NCI-H524 treated with DMSO at 0.1 percent for 48 hours (cell line): ENCODE measurements at places on chromosomes 13 and 19.
A peak's percentile ranks its signal among the peaks of the same experiment; 100 is the strongest.

DNA sequence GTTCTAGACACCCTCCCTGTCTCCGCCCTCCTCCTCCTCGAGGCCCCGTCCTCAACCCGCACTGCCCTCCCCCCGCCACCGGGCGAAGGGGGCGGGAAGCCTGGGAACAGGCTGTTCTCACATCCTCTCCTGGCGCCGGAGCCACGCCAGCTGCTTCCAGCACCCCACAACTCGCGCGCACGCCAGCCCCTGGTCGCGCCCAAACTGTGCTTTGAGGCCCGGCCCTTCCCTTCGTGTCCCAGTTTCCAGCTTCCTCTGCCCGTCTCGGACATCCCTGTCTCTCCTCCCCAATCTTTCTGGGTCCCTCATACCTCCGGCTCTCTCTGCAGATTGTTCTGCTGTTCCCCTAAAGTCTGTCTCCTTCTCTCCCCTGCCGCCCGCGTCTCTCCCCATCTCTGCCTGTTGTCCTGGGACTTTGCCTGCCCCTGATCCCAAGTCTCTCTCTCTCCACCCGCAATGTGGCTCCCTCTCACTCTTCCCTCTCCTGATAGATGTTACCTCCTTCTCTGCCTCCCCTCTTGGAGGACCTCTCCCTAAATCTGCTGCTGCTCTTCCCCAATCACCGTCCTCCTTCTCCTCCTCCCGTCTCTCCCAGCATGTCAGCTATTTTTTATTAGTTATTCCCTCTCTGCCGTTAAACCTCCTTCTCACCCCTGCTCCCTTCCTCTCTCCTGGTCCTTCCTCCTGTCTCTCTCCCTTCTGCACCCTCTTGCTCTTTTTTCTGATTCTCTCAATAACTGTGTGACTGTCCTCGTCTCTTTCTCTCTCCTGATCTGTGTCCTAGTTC lies 14.2 kb downstream of the DPF1 start:
- no peak for DNase-seq

- DNase-seq = no peak
These were observed 11.3 kb upstream of the FFAR2 start for GRCh38 chr19:35436477-35437405.

DNA sequence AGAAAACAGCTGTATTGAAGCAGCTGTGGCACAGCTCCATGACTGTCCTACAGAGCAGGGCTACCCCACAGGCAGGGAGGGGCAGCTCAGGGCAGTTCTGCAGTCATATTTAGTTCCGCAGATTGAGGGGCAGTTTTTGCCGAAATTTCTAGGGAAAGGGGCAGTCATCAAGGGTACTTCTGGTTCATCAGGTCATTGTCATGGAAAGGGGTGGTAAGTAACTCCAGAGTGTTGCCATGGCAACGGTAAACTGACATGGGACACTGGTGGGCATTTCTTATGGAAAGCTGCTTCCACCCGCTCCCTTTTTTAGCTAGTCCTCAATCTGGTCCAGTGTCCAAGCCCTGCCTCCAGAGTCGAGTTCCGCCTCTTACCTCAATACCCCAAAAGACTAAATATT lies 702.8 kb downstream of the LIG4 start:
- DNase-seq = no peak

DNA sequence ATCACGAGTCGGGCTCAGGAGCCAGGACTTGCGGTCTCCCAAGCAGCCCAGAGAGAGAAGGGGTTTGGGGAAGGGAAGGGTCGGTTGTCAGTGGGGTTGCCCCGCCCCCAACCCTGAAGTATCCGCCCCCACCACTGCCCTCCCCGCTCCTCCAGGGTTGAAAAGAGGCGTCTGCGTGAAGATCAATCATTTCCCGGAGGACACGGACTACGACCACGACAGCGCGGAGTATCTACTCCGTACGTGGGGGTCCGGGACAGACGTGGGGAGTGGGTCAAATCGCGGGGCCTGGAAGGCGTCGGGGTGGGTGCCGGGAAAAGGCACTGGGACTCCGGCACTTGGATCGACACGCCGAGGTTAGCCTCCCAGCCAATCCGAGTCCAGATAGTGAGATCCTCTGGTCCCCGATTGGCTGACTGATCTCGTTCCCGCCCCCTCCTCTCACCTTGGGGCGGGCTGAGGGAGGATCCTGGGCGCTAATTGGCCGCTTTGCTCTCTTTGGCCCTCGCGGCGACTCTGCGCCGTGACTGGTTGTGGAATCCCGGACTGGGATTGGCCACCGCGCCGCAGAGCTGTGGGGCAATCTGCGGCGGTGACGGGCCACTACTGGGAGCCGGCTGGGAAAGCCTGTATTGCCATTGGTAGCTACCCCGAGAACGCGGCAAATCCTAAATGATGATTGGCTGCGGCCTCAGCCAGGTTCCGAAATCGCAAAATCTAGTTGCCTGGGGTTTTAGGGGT lies 13.3 kb upstream of the CACNG6 start:
- no peak for DNase-seq

DNA sequence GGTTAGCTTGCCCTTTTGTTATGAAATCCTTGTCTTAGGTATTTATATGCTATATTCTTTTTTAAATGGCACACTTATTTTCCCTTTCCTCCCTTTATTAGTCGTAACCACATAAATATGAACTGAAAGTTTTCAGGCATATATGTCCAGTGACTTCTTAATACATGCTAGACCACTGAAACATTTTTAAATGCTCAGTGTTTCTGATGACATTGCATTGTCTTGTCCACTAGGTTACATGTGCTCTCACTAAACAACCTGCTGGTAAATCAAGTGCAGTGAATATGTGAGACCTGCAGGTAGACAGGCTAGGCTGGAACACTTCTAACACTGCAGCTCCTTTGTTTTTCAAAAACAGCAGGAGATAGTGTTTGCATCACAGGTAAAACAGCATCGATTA lies 332.6 kb upstream of the DACH1 start:
- DNase-seq = no peak

GRCh38 chr19:4267101-4267900 lies 11.8 kb upstream of the SHD start:
- DNase-seq = peak; percentile 30

GRCh38 chr13:45510672-45511071 lies 45.9 kb downstream of the COG3 start:
- DNase-seq = no peak

GRCh38 chr13:113601166-113602070 lies 16.9 kb downstream of the TFDP1 start:
- DNase-seq = no peak

DNA sequence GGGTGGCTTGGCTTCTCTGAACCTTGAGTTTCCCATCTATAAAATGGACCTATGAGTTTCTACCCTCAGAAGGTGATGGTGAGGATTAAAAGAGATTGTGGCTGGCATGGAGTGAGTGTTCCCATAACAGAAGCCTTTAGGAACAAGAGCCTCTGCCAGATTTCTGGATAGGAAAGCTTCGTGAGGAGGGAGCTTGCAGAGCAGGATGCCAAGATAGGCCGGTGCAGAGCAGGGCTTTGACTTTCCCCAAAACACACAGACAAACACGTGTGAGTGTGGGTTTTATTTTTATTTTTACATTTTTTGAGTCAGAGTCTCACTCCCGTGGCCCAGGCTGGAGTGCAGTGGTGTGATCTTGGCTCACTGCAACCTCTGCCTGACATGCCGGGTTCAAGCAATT lies 3.7 kb upstream of the CNN1 start:
- DNase-seq = no peak

DNA sequence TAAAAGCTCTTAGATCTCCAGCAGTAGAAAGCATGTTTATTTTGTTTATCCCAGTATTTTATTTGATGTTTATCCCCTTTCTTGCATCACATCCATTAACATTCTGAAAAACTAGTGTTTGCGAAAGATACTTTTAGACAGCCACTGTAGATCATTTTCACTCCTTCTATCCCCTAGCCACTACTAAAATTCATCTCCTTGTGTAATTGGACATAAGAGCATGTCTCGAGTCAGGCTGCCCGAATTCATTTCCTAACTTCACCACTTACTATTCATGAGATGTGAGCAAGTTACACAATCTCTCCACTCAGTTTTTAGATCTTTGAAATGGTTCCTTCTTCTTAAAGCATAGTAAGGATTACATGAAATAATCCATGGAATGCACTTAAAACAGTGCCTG lies 514.0 kb downstream of the KLF5 start:
- no peak for DNase-seq

DNA sequence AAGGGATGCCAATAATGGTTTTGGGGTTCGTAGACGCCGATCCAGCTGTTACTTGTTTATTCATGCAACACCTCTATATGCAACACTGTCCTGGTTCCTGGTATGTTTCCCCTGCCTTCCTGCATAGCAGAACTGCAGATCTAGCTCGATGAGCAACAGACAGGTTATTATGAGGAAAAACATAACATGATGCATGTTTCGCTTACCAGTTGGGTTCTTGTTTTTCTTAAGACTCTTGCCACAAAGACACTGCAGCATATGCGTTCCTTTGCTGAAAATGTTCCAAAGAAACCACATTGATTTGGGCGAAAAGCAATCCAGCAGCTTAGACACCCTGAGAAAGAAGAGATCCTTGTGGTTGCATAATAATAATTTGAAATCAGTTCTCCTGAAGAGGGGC lies 583 bp downstream of the FGF14 start:
- DNase-seq = no peak

DNA sequence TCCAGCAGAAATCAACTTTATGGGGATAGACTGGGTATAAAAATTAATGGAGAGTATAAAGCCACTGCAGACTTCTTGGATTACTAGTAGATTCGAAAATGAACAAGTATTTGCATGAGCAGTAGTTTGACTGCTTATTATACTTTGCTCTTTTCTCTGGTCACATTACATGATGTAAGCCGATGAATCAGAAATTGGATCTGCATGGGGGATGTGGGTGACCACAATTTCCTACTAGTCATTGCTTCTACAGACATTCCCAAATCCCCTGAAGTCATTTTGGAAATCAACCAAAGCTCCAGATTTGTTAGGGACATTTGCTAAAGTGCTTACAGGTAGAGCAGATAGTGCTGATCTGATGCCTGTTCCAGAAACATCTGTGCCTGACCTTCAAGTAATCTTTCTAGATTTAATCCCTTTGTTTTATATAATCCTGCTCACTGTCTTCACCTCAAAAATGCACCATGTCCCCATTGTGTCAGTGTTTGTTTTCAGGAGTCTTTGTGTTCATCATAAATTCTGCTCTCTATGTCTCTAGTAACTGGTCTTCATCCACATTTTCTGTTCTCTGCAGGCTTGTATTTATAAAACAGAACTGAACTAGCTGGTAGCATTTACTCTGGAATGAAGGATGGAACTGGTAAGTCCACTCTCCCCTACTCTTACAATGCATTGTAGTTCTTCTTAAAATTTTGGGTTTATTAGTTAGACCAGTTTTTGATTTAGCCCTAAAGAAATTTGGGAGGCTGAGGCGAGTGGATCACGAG lies 201.5 kb upstream of the CSNK1A1L start:
- no peak for DNase-seq

GRCh38 chr13:109870696-109871370 lies 84.5 kb upstream of the IRS2 start:
- no peak for DNase-seq

- no peak for DNase-seq
These were observed 4.0 kb downstream of the FXYD3 start for GRCh38 chr19:35119578-35120155.
